ENCODE measurements at places on chromosomes 7 and 10.

DNA sequence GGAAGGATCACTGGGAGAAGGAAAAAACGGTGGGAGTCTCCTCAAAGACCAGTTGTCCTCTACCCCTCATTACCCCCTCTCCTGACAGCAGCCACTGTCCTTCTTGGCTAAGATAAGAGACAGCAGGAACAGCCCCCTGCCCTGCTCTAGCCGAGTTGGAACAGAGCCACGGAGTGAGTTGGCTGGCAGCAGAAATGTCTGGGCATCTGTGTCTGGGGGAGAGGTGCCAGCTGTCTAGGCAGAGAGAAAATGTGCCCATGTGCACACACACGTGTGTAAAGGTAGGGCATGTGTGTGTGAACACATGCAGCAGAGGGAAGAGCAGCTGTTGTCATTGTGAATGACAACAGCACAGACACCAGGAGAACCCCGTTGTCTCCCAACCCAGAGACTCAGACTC is 9.4 kb upstream of the HILPDA start:
- DNase-seq: no peak

DNA sequence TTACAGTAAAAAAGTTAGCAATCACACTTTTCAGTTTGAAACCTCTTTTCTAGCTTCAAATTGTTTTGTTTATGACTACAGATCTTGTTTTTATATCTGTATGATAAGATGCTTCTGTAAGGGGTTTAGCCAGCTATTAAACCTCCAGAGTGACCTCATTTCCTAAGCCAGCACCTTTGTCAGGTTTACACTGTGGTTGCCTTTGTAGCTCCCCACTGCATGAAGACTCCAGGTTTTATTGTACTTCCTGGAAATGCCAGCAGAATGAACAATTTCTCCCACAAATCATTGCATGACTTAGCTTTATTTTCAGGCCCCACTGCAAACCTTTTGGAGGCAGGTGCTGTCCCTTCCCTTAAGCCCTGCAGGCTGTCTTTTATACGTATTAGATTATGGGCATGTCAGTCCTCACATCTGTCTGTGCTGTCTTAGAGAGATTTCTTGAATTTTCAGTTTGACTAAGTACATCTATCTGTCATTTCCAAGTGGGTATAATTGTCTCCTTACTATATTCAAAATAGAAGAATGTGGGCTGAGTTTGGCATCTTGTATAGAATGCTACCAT is 8.2 kb upstream of the AGR3 start:
- no peak for DNase-seq

GRCh38 chr7:21383227-21384220 is 44.4 kb upstream of the SP4 start:
- no peak for DNase-seq

GRCh38 chr7:87507446-87507845 is 32.0 kb upstream of the ABCB4 start:
- no peak for DNase-seq

GRCh38 chr7:84786073-84786472 is 400.8 kb downstream of the SEMA3D start:
- DNase-seq: no peak

GRCh38 chr7:111678281-111678680 is 116.0 kb upstream of the IMMP2L start:
- DNase-seq: no peak

GRCh38 chr10:89078724-89079672 is 88.4 kb downstream of the FAS start:
- no peak for DNase-seq

DNA sequence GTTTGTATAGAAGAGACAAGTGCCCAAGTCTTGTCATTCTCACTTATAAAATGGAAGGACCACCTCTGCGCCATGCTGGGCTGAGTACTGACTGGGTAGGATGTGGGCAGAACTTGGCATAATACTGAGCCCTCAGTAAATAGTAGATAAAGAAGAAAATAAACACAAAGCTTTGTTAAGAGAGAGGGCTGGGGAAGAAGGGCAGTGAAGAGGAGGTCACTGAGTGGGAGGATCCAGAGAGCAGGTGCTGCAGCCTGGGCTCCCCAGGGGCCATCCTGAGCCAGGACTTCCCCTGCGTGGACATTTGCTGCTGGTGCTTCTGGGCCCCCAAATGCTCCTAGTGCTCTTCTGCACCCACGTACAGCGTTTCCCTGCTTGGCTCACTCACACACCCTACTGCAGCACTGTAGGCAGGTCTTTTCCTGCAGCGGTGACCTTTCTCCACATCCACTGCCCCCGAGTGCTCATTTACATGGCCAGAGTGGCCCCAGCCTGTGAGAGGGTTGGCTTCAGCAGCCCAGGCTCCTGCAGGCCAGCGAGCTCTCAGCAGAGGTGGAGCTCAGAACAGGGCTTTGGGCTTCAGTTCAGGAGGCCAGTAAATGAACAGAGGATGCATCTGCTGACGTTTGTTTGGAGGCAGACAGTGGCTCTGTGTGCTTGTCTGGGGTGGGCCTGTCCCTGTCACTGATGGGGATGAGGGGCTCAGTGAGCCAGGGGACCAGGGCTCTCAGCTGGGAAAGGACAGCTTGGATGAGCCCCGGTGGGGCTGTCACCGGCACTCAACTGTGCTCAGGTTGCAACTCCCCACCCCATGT is 164.6 kb downstream of the ADARB2 start:
- DNase-seq: no peak

GRCh38 chr7:159280008-159280407 is 135.3 kb upstream of the VIPR2 start:
- DNase-seq: no peak

Measured in non-pigmented ciliary epithelial cell (primary cell).